Activated CD4-positive, alpha-beta T cell treated with anti-CD3 and anti-CD28 coated beads, Interleukin-2, amount 10 ng/mL, durations not matched to agents 24 days and 14 days (primary cell): ENCODE measurements at places on chromosomes 2 and 18. TPM values are rescaled to one million over a fixed set of nuclear protein-coding genes. Genes with fewer than 3 reads are reported as not detected.

The SERPINB12 gene
- total RNA-seq, result not detected in 2 replicates

- no peaks in the 10 kb centered on the region for H3K36me3 ChIP-seq
- no peak overlapping the region for H3K27ac ChIP-seq
- no peak overlapping the region for H3K4me3 ChIP-seq
- H3K4me1 ChIP-seq, result peaks cover 45% of the 10 kb centered on the region
These were observed 92.7 kb downstream of the ALPK2 start for GRCh38 chr18:58536202-58536516.

The ALPI gene
- total RNA-seq, result not detected in 2 replicates

The INHA gene
- not detected in 2 replicates for total RNA-seq

- peaks cover 19% of the 10 kb centered on the region for H3K27me3 ChIP-seq
- no peaks in the 10 kb centered on the region for H3K36me3 ChIP-seq
- H3K27ac ChIP-seq, result no peak overlapping the region
- H3K4me3 ChIP-seq, result no peak overlapping the region
- no peaks in the 10 kb centered on the region for H3K4me1 ChIP-seq
- DNase-seq, result peak; percentile 90
These were observed 261.0 kb downstream of the NYAP2 start for GRCh38 chr2:225660262-225661131.

- no peak overlapping the region for H3K27ac ChIP-seq
- no peak overlapping the region for H3K4me3 ChIP-seq
- H3K27me3 ChIP-seq, result peaks cover 52% of the 10 kb centered on the region
- no peak for DNase-seq
- H3K36me3 ChIP-seq, result no peaks in the 10 kb centered on the region
These were observed 16.2 kb upstream of the ZNF512 start for GRCh38 chr2:27566628-27567027.

- no peak overlapping the region for H3K4me3 ChIP-seq
- no peaks in the 10 kb centered on the region for H3K27me3 ChIP-seq
- peaks cover 9% of the 10 kb centered on the region for H3K4me1 ChIP-seq
- no peak for DNase-seq
These were observed 72.3 kb upstream of the PSME4 start for GRCh38 chr2:54042897-54043620.

GRCh38 chr2:29223257-29223656 lies 108.0 kb downstream of the CLIP4 start:
- H3K27me3 ChIP-seq, result no peaks in the 10 kb centered on the region
- H3K36me3 ChIP-seq, result no peaks in the 10 kb centered on the region
- DNase-seq, result no peak
- H3K4me3 ChIP-seq, result no peak overlapping the region

DNA sequence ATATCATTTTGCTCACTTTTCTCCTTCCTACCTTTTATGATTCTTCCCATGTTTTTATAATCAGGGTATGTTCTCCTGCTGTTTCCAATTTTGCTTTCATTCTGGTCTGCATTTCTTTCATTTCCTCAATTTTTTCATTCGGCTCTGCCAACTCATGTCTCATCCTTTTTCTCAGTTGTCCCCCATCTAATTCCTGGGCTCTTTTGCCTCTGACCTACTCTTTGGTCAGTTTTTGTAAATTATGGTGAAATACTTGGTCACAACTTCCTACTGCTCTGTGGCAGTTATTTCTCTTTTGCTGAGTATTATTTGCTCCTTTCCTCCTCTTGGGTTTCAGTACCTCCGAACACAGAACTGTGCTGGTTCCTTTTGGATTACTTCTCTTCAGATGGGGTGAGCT lies 27.5 kb downstream of the MYO7B start:
- no peak overlapping the region for H3K27ac ChIP-seq
- peaks cover 16% of the 10 kb centered on the region for H3K4me1 ChIP-seq
- no peaks in the 10 kb centered on the region for H3K36me3 ChIP-seq
- H3K4me3 ChIP-seq, result no peak overlapping the region
- DNase-seq, result no peak
- peaks cover 51% of the 10 kb centered on the region for H3K27me3 ChIP-seq

The CD226 gene
- total RNA-seq, result 121 and 123 TPM in 2 replicates
